ENCODE measurements at places on chromosomes 13 and 19.

DNA sequence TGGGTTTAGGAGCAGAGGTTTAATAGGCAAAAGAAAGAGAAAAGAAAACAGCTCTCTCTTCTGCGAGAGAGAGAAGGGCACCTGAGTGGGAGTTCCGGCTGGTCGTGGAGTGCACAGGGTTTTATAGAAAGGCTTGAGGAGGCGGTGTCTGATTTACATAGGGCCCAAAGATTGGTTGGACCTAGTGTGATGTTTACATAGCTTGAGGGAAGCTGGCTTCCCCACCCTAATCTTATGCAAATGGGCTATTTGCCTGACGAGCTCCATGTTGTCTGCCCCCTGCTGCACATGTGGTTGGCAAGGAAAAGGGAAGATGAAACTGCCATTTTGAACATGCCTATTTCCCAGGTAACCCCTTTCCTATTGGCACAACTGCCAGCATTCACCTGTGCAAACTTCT is 21.5 kb upstream of the MEDAG start:
- DNase-seq: peak; percentile 17

DNA sequence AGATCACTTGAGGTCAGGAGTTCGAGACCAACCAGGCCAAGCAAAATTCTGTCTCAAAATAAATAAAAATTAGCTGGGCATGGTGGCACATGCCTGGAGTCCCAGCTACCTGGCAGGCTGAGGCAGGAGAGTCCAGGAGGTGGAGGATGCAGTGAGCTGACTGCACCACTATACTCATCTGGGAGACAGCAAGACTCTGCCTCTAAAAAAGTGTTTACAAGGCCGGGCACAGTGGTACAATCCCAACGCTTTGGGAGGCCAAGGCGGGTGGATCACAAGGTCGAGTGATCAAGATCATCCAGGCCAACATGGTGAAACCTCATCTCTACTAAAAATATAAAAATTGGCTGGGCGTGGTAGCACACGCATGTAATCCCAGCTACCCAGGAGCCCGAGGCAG is 4.2 kb upstream of the DAPK3 start:
- DNase-seq: no peak

- DNase-seq: no peak
These were observed 146.7 kb upstream of the SPACA7 start for GRCh38 chr13:112229445-112229844.

DNA sequence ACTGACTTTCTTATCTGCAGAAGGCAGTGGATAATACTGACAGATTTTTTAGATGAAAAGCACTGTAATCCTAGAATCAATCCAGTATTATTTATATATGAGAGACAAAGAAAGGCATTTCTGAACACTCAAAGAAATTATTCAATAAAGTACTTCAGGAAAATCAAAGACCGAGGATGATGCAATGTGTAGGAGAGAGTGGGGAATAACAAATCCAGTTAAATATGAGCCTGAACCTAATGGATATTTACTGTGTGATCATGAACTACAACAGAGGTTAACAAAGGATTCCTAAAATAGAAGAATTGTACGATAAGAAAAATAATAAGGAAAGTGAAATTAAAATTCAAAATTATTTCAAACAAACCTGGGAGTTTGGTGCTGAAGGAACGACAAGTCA is 69.3 kb downstream of the ANKRD10 start:
- DNase-seq: no peak

GRCh38 chr13:113850722-113851479 is 13.0 kb downstream of the GAS6 start:
- DNase-seq: no peak

DNA sequence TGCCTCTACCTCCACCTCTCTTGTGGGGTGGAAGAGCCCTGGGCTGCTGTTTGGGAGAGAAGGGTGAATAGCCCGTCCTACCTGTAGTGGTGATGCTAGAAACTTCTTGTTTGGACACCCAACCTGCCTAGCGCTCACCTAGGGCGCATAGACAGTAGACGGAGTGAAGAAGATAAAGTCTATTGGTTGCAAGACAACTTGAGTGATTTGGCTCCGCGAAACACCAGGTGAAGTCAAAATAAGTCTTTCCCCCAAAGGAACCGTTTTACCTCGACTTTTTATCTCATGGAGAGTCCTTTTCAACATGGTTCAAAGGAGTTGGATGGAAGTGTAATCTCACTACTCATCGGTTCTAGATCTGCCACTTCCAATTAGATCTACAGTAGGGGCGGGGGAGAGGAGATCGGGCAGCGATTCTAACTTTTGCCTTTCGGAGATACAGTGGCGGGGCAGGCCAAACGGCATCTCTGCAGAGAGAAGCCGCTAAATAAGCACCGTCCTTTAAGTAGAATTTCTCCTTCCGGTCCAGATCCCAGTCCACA is 694 bp upstream of the ZIC5 start:
- no peak for DNase-seq

DNA sequence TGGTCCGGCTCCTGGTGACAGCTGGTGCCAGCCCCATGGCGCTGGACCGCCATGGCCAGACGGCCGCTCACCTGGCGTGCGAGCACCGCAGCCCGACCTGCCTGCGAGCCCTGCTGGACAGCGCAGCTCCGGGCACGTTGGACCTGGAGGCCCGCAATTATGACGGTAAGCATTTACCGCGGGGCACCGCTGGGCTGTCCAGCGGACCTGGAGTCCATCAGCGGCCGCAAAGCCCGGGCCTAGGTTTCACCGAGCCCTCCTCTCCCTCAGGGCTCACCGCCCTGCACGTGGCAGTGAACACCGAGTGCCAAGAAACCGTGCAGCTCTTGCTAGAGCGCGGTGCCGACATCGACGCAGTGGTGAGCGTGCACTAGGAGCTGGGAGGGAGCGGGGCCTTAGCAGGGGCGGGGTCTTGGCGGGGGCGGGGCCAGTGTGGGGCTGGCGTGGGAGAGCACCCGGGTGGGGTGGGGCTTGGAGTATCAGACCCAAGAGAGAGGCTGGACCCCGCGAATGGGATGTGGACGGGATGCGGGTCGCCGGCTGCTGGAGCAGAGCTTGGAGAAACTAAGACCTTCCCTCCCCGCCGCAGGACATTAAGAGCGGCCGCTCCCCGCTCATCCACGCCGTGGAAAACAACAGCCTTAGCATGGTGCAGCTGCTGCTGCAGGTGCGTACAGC is 8.7 kb downstream of the BCL3 start:
- DNase-seq: no peak

- no peak for DNase-seq
These were observed 4.9 kb upstream of the CLEC17A start for GRCh38 chr19:14577885-14578427.

DNA sequence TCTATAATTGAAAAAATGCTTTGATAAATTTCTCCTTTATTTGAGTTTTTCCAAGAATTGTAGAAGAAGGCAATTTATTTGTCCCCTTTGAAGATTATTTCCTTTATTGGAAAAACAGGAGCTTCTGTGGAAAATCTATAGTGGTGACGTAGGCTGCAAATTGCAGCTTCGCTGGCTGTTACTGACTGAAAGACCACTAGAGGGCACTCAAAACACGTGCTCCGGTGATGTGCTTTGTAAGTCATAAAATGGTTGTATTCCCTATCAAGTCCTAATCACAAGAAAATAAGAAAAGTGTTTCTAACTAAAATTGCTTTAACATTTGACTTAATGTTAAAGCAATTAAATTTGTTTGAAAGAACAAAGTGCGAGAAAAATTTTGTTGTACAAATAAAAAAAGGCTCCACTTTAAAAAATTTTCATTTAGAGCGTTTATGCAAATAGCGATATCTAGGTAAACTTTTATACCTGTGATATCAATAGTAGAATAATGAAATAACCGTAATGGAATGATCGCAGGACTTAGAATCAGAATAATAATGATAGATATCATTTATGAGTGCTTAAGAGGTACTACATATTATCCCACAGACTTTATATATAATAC is 638.2 kb upstream of the SPRY2 start:
- DNase-seq: peak; percentile 28

DNA sequence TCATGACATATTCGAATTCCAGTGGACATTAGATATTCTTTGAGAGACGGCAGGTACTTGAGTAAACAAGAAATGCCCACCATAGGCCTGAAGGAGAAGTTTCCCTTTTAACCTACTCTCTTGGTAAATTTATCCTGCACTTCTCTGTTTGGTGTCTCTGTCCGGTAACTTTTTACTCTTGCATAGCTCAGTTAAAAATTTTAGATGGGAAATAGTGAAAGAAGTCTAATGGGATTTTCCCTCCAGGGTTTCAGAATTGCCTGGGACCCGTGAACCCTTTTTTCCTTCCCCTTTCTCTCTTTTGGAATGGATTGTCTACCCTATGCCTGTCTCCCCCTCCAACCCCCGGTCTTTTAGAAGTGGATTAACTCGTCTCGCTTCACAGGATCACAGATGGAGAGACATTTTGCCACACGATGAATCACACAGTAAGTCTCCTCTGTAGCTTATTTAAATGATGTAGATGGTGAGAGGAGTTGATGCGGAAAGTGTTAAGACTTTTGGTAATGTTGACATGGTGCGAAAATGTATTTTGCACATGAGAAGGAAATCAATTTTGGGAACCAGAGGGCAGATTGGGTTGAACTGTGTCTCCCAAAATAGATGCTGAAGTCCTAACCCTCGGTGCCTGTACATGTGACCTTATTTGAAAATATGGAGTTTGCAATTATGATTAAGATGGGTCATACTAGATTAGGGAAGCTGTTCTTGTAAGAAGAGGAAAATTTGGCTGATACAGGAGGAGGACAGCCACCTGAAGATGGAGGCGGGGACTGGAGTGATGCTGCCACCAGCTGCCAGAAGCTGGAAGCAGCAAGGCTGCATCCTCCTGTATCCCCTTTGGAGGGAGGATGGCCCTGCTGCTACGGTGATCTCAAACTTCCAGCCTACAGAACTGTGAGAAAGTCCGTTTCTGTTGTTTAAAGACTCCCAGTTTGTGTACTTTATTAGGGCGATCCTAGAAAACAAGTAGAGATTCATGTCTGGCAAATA is 711 bp upstream of the MIPEP start:
- no peak for DNase-seq

GRCh38 chr19:19538061-19538784 is at the start of gene CILP2:
Gene CILP2, plus strand, starts transcription at chr19:19538265. Its CDS starts 85 bp downstream, at chr19:19538350.
- DNase-seq: no peak

DNA sequence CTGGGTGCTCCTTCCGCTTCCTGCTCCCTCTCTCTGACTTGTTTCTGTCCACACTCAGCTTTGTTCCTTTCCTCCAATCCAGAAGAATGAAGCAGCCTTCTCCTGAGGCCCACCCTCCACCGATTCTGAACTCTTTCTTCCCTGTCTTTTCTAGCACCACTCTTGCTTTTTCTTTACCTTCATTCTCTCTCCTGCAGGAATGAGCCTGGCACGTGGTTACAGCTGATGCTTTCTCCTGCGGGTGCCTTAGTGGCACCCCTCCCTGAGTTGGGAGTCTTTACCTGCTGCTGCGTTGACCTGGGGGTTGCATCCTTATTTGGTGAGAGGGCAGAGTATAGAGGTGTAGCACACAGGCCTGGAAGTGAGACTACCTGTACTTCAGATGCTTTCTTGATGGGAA is 6.2 kb downstream of the UBAC2 start:
- no peak for DNase-seq

DNA sequence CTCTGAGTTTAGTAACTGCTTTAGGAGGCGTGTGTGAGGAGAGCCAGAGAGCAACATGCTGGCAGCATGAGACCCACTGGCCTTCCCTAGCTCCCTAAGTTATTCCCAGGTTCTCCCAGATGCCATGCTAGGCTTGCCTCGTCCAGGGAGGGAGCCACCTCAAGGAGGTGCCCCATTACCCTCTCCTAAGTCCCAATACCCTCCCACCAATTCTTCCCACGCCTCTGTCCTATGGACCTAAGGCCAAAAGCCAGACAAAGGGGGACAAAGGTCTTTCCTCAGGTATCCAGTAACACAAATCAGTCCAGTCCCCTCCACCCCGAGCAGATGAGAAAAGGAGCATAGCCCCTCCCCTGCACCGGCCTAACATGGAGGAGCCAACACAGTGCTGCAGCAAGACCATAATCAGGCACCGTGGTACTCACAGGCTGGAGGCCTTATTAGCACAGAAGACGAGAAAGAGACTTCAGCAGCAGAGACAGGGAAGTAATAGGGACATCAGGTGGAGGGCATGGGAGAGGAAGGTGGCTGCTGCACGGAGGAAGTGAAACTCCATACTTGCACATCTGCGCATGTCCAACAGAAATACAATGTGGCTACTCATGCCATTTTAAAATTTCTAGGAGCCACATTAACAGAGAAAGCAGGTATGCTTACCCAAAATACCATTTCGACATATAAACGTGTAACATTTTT is 46.3 kb downstream of the BRD4 start:
- DNase-seq: no peak

- DNase-seq: no peak
These were observed at the start of gene BRSK1 for GRCh38 chr19:55283548-55284377. Gene BRSK1, plus strand, starts transcription at chr19:55283997. Its CDS starts 446 bp downstream, at chr19:55284443.

DNA sequence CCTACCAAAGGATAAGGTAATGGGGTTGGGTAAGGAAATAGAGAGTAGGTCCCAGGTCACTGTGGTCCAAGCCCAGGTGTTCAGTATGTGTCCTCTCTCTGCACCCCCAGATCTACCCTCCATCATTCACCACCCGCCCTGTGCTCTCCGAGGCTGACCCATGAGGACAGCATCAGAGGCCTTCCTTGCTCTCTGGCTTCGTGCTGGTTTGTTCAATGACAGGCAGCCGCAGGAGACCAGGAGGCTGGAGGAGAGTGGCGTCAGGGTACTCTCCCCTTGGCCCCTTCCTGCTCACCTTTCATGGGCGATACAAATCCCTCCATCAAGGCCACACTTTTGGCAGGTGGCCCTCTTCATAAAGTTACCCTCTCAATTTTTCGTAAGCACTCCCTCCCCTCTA is 1.7 kb downstream of the TUBA3C start:
- no peak for DNase-seq

DNA sequence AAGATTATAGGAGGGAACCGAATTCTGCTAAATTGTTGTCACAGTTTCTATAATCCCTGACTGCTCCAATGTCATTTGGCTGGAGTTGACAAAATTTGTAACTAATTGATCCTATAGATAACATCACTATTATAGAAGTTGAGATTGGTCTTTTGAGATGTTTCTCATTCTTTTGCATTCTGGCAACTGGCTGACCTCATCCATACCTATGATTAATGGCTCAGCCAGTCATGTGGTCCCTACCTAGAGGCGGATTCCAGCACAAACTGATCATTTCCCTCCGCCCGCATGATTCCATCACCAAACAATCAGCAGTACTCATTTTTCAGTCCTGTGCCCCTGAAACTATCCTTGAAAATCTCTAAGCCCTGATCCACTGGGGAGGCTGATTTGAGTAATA is 4.2 kb downstream of the PSG2 start:
- DNase-seq: no peak

DNA sequence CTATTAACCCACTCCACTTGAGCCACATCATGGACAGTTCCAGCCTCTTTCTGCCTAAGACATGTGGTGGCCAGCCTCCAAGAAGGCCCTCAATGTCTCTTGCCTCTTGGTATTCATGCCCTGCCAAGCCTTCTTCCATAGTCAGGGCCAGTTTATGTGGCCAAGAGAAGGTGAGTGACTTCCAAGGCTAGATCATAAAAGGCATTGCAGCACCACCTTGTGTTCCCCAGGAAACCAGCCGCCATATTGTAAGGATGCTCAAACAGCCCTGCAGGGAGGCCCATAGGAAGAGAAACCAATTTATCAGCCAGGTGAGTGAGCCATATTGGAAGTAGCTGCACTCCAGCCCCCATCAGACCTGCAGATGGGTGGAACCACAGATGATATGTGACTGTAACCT is 12.3 kb upstream of the DNMT1 start:
- DNase-seq: no peak

All from LNCaP clone FGC (cell line).